ENCODE measurements at places on chromosomes 1 and 21.

- DNase-seq = no peak
Measured at GRCh38 chr1:209673631-209674417, 1.4 kb upstream of the G0S2 start.

- no peak for DNase-seq
Measured at GRCh38 chr1:10663678-10664035, 132.8 kb downstream of the CASZ1 start.

GRCh38 chr1:217027403-217028080 is 304.3 kb upstream of the ESRRG start:
- DNase-seq = no peak

DNA sequence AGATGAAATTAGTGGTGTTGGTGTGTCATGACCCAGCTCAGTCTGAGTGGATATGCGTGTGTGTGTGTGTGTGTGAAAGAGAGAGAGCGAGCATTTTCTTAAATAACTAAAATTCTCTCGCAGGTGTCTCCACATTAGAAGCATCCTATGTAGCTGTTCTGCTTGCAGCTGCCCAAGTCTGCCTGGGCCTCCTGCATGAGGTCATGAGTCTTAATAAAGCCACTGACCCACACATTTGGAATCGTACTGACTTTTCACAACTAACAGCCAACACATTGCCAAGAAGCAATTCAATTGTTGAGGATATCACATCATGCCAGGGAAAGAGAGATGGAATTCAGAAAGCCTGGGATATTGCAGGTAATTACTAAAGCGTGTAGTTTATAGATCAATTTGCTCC is 238.2 kb upstream of the AJAP1 start:
- no peak for DNase-seq
